ENCODE measurements at places on chromosomes 6 and 20.

DNA sequence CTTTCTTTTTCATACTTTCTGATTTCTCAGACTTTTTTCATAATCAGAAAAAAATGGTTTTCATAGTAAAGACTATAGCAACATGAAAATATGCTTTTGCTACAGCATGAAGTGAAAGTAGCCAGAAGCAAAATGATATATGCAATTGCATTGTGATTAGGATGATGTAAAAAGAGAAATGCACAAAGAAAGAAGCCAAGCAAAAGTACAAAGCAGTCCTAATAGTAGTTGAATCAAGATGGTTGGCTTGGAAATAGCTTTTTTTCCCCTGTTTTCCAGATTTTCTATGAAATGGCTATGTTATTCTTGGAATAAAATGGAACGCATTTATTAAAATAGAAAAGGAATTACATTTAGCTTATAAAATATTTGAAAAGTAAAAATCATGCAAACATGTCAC, 77.3 kb downstream of the SEL1L2 start:
- DNase-seq = no peak

- DNase-seq = peak; percentile 79
Measured at GRCh38 chr20:53926428-53927028, 143.9 kb downstream of the BCAS1 start.

- DNase-seq = no peak
Measured at GRCh38 chr6:134424165-134424797, 106.4 kb upstream of the SGK1 start.

GRCh38 chr6:13566500-13566899, 7.9 kb upstream of the SIRT5 start:
- no peak for DNase-seq

GRCh38 chr6:128202169-128202765, 301.4 kb upstream of the THEMIS start:
- DNase-seq = no peak

DNA sequence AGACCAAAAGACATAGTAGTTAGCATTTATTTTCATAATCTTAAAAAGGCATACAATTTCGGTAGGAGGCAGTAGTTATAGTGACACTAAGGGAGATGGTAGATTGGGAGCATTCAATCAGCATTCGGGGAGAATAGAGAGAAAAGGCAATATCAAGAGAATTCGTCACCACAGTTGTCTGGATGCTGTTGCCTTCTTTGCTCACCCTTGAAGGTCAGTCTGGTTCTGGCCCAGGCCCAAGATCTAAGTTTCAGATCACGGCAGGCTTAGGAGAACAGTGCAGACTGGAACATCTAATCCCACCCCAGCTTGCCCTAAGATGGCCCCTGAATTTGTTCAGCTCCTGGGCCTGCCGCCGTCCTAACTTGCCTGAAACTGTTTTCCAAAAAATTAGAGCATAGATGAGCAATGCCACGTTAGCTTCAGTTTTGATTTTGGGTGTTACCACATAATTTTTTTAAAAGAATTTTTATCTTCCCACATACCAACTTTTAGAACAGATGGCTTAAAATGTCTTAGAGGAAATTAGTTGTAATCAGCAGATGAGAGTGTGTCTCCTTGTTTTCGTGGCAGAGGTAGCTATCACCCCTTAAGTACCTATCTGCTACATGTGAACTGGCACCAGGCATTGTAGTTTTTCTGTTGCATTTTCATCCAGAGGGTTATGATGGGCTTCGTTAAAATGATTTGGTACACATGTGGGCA, 8.3 kb upstream of the CEP85L start:
- DNase-seq = no peak

All from AG04449 (cell line).